ENCODE measurements at places on chromosomes 1 and 21.

DNA sequence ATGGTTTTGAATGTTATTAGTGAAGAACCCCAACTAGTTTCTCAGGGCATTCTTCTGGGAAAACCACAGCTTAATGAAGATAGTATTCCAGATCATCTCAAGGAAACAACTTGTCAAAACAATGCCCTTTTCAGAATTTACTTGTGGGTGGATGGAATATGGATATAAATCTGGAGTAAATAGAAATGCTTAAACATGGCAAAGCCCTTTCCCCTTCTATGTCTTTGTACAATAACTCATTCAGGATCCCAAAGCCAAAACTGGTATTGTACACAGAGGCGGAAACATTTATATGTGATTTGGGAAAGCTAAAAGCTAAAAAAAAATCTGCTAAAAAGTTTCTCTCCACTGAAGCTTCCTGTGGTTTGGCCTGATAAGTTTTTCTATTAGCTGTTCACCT is 55.5 kb upstream of the RGS5 start:
- no peak for DNase-seq

- no peak for DNase-seq
These were observed 1.7 kb downstream of the ZBTB18 start for GRCh38 chr1:244052728-244053312.

DNA sequence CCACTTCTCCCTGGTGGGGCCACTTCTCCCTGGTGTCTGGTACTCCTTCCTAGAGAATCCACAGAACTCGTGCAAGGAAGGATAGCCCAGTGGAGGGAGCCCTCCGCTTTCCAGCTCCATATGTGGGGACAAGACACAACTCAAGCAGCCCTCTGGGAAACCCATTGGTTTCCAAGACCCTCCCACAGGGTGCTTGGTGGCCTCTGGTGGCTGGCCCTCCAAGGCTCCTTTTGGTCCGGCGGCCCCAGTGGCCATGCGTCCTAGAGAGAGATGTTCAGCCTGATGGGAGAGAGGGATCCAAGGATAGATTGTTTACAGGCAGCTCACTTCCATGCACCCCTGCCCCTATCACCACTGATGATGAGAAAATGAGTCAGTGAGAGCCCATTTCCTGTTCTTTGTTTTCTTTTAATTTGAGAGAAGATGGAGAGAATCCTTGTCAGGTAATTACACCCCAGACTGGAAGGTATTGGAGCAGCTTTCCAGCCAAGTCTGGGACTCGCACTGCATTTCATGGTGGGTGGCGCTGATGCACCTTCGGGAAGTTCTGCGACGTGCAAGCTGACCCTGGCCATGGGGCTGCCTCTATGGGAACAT is 486.2 kb upstream of the VAMP3 start:
- no peak for DNase-seq

GRCh38 chr1:197814306-197814705 is 39.0 kb upstream of the DENND1B start:
- DNase-seq, result no peak

GRCh38 chr1:20126806-20127440 is 7.6 kb upstream of the PLA2G2D start:
- DNase-seq, result no peak

- DNase-seq, result no peak
These were observed 3.3 kb upstream of the MTARC1 start for GRCh38 chr1:220783453-220783852.

- DNase-seq, result no peak
These were observed 104.8 kb upstream of the SLC25A33 start for GRCh38 chr1:9434247-9435152.

DNA sequence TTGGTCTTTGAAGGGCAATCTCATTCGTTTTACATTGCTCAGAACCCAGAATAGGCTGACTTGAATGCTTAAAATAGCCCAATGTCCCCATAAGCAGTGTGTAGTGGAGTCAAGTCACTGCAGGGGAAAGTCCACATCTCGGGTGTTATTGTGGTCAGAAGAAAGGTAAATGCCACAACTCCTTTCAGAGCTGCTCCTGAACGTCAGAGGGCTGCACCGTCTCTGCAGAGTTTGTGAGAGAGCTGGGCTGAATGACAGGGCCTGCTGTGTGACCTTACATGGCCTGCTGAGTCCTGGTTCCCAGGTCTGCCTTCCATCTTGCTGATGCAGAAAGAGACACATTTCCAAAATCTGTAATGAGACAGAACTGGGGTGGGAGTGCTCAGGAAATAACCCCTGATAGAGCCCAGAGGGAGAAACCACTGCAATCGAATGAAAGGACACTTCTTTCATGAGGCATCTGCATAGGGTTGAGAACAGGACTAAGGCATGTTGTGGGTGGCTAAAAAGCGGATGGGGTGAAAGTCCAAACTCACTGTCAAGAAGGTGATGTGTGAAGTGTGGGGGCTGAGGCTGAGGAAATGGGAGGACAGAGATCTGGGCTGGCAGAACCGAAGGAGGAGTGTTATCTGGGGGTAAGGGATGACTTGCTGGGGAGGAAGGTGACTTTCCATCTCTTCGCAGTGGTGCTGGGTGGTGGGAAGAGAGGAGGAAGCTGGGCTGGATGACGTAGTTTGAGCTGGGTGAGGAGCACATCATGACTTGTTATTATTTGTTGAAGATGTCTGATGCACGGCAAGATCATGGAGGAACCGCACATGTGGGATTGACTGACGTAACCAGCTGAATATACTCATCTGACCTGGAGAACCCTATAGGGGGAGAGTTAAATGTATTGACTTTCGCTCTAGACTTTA is 33.7 kb downstream of the XCL2 start:
- DNase-seq, result no peak

Measured in H4 (cell line).